NCI-H1436 (cell line): ENCODE measurements at places on chromosomes 7 and 10.

GRCh38 chr7:116552602-116553001 is 27.8 kb downstream of the CAV1 start:
- no peak for DNase-seq

DNA sequence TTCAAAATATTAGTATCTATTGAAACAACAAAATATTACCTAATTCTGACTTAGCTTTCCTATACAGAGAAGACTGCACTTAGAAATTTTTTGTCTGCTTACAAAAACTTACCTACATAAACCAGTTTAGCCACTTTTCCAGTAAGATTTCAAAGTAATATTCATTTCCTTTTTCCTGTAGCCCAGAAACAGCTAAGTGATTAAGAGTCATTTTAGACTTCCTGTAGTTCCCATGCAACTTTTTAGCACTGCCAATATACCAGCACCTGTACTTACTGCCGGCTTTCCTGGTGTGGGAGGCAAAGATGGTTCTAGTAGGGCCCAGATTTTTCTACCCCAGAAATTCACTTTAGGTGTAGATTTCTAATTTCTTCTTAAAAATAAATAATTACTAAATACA is 21.8 kb downstream of the NT5C2 start:
- no peak for DNase-seq

GRCh38 chr7:42222891-42223290 is 14.1 kb downstream of the GLI3 start:
- DNase-seq: no peak

- no peak for DNase-seq
Observed at GRCh38 chr7:54769203-54769602, 10.2 kb upstream of the SEC61G start.

DNA sequence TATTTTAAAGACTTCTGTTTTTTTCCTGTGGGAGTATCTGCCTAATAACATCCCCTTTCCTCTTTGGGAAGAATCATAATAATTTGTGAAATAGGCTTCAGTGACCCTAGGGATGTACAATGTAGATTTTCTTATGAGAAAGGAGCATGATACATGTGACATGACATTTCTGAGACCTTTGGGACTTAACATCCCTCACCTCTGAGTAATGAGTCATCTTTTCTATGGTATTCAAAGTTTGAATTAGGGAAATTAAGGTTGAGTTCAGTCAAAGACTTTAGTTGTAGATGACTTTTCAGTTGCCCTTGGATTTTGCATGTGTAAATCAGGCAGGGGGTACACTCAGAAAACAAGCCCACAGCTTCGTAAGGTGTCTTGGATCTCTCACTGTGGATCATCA is 14.3 kb downstream of the GRK5 start:
- no peak for DNase-seq

DNA sequence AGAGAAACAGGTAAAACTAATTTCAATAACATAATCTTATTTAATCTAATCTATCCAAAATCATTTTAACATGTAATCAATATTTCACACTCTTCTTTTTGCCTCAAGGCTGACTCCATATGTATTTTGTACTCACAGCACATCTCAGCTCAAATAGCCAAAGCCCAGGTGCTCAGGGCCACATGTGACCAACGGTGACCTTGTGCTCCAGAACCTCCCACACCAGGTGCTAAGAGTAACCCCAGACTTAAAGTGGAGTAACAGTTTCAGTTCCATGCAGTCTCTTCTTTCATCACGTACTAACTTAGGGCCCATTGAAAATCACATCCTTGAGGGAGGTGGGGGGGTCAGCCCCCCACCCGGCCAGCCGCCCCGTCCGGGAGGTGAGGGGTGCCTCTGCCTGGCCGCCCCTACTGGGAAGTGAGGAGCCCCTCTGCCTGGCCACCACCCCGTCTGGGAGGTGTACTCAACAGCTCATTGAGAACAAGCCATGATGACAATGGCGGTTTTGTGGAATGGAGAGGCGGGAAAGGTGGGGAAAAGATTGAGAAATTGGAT is 47.3 kb downstream of the NCAPG2 start:
- no peak for DNase-seq
